Naive thymus-derived CD4-positive, alpha-beta T cell (primary cell): ENCODE measurements at places on chromosomes 13 and 19. TPM values are rescaled to one million over a fixed set of nuclear protein-coding genes. Genes with fewer than 3 reads are reported as not detected.

- no peaks in the 10 kb centered on the region for H3K27me3 ChIP-seq
- H3K4me1 ChIP-seq: peaks cover 10% of the 10 kb centered on the region
- no peak overlapping the region for H3K27ac ChIP-seq
- H3K36me3 ChIP-seq: no peaks in the 10 kb centered on the region
- peak; percentile 26 for DNase-seq
- no peak overlapping the region for H3K4me3 ChIP-seq
Measured at GRCh38 chr19:48806518-48806817, 4.4 kb downstream of the BCAT2 start.

- H3K4me1 ChIP-seq: no peaks in the 10 kb centered on the region
- no peak for DNase-seq
- no peaks in the 10 kb centered on the region for H3K27me3 ChIP-seq
- peaks cover 27% of the 10 kb centered on the region for H3K36me3 ChIP-seq
Measured at GRCh38 chr13:50927701-50928100, 18.1 kb downstream of the RNASEH2B start.

DNA sequence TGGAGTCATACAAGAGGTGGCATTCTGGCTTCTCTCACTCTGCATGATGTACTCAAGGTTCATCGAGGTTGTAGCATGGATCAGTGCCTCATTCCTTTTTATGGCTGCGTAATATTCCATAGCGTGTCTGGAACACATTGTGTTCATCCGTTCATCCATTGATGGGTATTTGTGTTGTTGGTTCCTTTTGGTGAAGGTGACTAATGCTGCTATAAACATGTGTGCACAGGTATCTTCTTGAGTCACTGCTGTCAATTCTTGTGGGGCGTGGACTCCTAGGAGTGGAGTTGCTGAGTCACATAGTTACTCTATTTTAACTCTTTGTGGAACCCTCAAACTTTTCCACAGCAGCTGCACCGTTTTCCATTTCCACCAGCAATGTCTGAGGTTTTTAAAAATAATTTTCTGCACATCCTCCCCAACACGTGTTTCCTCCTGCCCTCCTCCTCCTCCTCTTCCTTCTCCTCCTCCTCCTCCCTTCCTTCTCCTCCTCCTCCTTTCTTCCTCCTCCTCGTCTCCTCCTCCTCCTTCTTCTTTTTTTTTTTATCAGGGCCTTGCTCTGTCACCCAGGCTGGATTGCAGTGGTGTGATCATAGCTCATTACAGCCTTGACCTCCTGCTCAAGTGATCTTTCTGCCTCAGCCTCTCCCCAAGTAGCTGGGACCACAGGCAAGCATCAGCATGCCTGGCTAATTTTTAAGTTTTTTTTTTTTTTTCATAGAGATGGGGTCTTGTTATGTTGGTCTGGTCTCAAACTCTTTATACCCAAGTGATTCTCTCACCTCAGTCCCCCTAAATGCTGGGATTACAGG, 2.0 kb upstream of the TMEM221 start:
- H3K27ac ChIP-seq: no peak overlapping the region
- no peaks in the 10 kb centered on the region for H3K4me1 ChIP-seq
- no peak overlapping the region for H3K4me3 ChIP-seq
- no peak for DNase-seq
- no peaks in the 10 kb centered on the region for H3K27me3 ChIP-seq

- peaks cover 73% of the 10 kb centered on the region for H3K4me1 ChIP-seq
- peak overlapping the region; percentile 71 for H3K27ac ChIP-seq
- no peaks in the 10 kb centered on the region for H3K27me3 ChIP-seq
- DNase-seq: peak; percentile 26
- peak overlapping the region; percentile 12 for H3K4me3 ChIP-seq
Measured at GRCh38 chr19:5948752-5949564, 29.0 kb downstream of the RANBP3 start.

DNA sequence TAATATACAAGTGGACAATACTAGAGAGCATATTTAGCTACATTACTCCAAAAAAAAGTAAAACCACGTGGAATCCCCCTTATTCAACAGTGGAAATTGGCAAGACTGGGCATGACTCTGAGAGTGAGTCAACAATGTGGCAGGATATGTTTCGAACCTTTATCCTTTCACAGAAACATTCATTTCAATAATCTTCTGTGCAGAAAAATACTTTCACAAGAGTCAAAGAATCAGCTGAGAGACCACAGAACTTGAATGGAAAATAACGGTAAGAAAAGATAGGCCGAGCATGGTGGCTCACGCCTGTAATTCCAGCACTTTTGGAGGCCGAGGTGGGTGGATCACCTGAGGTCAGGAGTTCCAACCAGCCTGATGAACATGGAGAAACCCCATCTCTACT, 25.1 kb upstream of the CD70 start:
- H3K36me3 ChIP-seq: no peaks in the 10 kb centered on the region
- H3K4me3 ChIP-seq: no peak overlapping the region
- H3K27ac ChIP-seq: no peak overlapping the region

- no peak overlapping the region for H3K27ac ChIP-seq
- H3K4me3 ChIP-seq: peak overlapping the region; percentile 49
- no peaks in the 10 kb centered on the region for H3K36me3 ChIP-seq
- DNase-seq: peak; percentile 26
- no peaks in the 10 kb centered on the region for H3K4me1 ChIP-seq
Measured at GRCh38 chr13:98411617-98412265, 165.2 kb downstream of the STK24 start.

- H3K4me1 ChIP-seq: peaks cover 11% of the 10 kb centered on the region
- no peak overlapping the region for H3K4me3 ChIP-seq
- no peak overlapping the region for H3K27ac ChIP-seq
Measured at GRCh38 chr19:28472843-28473242, 740.1 kb downstream of the UQCRFS1 start.

Gene PRODH2
- total RNA-seq: not detected

Gene ZNF570
- 3.9 and 5.1 TPM in 2 replicates for total RNA-seq

Gene PSG7
- total RNA-seq: not detected

Gene CLC
- total RNA-seq: 50.4 TPM

Gene CACNG8
- 0.24 TPM for total RNA-seq

Gene RFC3
- total RNA-seq: 7.1 TPM

Gene CNN1
- total RNA-seq: not detected

Gene CLN5
- total RNA-seq: 45.3 TPM
